ENCODE measurements at places on chromosomes 7 and 10.

- DNase-seq = no peak
These were observed 164.0 kb downstream of the SLC25A13 start for GRCh38 chr7:96157856-96158255.

- no peak for DNase-seq
These were observed at the start of gene OLAH for GRCh38 chr10:15043674-15044073. OLAH (plus strand) TSS chr10:15043943; CDS start chr10:15047289, 3,346 bp downstream.

DNA sequence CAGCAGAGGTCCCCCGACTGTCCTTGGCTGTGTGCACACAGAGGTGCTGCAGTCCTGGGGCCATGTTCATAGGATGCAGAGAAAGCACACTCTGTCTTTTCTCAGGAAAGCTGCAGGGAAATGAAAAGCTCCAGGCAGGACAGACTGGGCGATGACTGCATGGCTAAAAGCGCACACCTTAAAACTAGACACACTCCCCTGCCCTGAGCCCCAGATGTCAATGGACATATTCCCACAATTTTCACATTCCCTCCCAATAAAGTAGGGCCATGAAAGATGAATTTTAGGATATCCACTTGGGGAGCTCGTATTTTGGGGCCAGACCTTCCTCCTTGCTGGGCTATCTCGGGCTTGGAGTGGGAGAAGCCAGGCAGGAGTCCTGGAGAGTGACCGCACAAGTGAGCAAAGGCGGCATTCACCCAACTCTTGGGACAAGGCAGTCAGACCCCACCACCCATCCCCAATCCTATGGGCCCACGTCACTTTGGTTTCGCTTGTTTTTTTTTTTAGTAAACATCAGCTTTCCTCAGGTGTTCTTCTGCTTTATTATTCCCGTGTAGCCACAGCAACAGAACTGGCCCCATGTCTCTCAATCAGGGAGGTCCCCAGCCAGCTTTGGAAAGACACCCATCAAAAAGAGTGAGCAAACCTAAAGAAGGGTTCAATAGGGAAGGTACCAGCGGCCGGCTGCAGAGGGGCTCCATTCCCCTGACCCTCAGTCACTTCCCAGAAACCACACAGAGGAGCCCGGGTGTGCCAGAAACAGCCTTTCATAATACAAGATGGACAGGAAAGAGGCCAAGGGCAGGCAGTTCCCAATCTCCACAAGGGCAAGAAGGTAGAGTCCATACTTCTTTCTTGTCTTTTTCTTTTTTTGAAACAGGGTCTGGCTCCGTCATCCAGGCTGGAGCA lies 12.7 kb downstream of the GPRIN2 start:
- DNase-seq = no peak

DNA sequence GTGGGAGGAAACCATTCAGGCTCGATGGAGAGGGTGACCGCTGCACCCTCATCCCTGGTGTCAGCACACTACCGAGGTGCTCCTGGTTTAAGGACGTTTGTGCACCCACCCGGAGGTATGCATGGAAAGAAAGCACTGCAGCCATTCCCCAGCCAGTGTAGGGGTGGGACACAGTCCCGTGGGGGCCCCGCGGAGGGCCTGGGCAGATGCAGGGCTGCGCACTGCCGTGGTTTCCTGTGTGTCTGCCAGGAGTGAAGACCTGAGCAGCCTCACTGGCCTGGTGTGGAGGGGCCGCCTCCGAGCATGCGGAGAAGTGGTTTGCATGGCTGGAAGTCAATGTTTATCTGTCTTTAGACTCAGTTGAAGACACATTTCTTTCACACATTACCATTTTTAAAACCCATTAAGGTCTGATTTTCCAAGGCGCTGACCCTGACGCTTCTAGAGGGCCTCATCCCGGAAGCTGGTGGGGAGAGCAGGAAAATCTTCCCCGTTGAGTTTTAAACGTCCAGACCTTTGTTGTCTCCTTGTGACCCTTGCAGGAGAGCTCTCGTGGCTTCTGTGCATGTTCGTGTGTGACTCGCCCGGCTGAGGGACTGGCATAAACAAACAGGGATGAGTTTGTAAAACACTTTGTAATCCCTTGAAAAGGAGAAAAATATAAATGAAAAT lies 188.1 kb downstream of the MGMT start:
- no peak for DNase-seq
